ENCODE measurements at places on chromosomes 11 and 22.

DNA sequence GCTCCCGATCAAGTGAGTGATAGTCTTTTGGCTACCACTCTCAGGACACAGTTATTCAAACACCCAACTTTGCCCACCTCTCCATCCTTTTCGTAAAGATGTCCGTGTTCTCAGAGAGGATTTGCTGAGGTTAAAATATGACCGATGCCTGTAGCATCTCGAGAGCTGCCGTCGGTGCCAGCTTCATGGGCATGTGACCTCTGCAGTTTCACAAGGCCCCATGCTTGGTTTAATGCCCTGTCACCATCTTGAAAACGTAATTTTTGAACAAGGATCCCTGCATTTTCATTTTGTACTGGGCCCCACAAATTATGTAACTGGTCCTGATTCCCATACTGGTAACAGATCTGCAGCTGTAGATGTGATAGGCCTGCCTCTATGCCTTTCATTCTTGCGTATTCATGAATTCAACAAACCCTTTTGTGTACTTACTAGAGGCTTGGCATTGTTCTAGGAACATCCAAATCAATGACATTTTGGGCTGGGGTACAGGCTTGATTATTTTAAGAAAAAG lies 85.1 kb downstream of the BMAL1 start:
- DNase-seq: no peak

DNA sequence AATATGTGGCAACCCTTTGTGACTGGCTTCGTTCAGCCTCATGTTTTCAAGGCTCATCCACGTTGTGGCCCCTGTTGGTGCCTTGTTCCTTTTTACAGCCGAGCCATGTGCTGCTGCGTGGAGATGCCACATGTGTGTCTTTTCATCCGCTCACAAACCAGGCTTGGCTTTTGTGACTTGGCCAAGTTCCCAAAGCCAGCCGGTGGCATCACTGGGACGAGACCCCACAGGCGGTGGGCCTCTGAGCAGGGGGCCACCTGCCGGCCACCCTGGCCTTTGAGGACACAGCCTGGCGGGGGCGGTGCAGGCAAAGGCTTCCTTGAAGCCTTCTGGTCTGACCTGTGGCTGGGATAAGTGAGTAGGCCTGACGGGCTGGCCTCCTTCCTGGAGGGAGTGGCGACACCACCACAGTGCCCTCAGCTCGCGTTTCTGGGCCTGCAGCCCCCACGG lies 10.5 kb downstream of the GRK2 start:
- DNase-seq: no peak

DNA sequence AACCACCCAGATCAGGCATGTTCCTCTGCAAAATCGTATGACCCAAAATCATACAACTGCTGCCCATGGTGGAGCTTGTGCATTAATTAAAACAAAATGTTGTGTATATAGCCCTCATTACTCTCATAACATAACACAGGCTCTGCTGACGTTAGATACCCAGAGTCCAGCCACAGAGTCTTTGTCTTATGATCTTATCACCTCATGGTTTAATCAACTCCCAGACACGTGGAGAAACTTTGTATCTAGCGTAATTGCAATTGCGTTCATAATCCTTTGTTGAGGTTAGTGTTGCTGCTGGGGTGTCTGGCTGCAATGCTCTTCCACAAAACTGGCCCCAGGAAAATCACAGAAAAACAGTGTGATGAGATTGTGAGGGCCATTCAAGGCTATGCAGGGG lies 5.0 kb upstream of the APOL1 start:
- no peak for DNase-seq

DNA sequence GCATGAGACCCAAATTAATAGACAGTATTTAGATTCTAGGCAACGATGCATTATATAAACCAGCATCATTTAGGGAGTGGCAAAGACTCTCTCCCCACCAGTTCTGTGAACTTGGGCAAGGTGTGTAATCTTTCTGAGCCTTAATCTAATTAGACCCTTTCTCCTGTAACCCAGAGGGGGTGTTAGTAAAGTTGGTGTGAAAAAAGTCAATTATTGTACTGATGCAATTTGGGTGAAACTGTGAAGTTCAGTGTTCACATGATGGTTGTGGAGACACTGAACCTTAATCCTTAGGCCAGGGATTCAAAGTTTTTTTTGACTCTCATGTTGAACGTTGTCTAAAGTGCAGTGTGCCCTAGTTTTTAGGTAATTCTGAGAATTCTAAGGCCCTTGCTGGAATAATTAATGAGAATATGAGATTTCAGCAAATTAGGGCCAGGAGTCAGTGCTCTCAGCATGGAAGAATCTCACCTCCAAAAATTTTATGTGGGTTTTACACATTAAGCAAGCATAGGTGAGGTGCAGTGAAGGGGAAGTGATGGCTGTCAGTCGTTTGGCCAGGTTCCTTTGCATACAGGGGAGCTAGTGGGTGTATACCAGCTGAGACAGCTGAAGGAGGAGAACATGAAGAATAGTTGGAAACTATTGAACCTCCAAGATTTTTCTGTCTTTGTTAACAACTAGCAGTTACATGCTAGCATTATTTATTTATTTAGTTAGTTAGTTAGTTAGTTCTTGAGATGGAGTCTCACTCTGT lies 94.2 kb downstream of the PTPRJ start:
- DNase-seq: no peak

DNA sequence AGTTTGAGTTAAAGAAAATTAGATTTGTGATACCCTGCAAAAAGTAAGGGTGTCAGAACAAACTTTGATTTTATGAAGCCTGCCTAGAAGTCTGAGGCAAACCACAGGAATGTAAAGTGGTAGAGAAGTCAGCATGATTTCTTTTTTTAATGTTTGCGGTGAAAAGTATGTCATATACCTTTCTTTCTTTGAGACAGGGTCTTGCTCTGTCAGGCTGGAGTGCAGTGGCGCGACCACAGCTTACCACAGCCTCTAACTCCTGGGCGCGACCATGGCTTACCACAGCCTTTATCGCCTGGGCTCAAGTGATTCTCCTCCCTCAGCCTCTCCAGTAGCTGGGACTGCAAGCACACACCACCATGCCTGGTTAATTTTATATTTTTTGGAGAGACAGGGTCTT lies 4.7 kb downstream of the API5 start:
- no peak for DNase-seq

DNA sequence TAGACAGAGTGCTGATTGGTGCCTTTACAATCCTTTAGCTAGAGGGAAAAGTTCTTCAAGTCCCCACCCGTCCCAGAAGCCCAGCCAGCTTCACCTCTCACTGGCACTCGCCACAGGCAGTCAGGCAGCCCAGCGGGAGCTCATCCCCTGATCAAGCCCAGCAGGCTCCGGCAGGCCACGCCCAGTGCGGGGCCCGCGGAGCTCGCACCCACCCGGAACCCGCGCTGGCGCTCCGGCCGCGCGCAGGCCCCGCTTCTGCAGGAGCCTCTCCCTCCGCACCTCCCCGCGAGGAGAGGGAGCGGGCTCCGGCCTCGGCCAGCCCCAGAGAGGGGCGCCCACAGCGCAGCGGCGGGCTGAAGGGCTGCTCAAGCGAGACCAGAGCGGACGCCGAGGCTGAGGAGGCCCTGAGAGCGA lies 202.4 kb upstream of the PDGFD start:
- DNase-seq: no peak

- DNase-seq: no peak
Observed at GRCh38 chr11:121807051-121807450, 309.0 kb downstream of the BLID start.

GRCh38 chr22:36149441-36149840 lies 11.1 kb downstream of the APOL3 start:
- no peak for DNase-seq

GRCh38 chr22:19060356-19061009 lies 61.7 kb downstream of the DGCR2 start:
- DNase-seq: no peak

- DNase-seq: no peak
Observed at GRCh38 chr11:79102840-79103239, 338.0 kb downstream of the TENM4 start.

DNA sequence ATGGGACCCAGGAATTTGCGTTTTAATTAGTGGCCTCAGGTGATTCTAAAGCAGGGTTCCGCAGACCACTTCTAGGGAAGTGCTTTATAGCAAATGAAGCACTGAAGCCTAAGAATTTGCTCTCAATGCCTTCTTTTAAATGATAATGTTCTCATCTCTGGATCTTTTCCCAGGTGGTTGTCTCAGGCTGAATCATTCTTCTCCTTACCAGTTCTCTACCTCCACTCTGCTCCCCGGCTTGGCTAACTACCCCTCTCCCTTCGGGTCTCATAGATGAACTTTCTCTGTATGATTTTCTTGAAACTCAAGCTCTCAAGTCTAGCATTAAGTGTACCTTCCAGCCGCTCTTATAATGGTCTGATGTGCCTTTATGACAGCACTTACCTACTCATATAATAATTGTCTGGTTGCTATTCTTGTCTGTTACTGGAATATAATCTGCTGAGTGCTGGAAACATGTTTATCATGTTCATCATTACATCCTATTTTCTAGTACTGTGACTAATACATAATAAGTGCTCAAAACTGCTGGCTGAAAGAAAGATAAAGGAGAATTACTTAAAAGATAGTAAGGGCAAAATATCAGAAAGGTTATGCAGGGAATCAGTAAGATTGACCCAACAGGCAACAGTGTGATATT lies 195.9 kb upstream of the SESN3 start:
- no peak for DNase-seq

DNA sequence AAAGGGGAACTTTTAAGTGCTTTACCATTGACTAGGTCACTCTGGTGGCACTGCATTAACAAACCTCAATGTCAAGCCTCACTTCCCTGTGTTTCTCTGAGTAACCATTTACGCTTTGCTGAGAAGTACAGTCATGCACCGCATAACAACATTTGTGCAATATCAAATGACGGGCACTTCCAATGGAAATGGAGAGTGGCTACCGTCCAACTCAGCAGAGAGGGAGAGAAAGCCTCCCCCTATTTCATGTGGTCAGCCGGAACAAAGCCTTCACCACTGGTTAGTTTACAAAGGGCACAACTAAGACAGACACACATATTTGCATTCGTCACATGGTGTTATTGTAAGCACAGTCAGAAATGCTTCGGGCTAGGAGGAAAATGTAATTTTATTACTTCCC lies 117.3 kb downstream of the RASSF10 start:
- DNase-seq: no peak

- no peak for DNase-seq
Observed at GRCh38 chr22:50143096-50143495, 27.4 kb upstream of the PANX2 start.

DNA sequence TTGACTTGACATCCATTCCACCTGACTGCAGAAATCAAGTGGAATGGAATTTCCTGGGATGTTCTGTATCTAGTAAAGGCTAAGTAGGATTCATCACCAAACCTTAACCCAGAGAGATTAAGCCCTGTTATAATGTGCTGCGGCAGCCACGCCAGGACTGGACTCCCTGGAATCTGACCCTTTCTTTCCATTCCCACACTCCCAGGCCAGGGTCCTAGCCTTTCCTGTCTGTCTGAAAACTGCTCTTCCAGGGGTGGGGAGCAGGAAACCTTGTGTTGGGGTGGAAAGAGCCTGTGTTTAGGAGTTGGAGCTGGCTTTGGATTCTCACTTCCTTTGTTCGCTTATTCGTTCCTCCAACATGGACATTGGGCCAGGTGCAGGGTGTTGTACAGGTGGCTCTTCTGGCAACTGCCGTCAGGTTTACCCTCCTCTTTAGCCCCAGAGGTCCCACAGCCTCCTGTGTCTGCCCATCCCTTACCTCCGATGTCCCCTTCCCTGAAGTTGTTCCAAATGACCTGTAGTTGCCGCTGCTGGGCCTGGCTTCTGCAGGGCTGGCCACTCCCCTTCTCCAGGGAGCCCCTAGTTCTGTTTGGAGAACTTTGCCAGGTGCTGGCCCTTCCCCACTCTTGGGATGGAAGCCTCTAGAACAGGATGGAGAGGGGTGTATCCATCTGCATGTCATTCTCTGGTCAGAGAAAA lies 20.5 kb upstream of the PARVB start:
- peak; percentile 41 for DNase-seq

DNA sequence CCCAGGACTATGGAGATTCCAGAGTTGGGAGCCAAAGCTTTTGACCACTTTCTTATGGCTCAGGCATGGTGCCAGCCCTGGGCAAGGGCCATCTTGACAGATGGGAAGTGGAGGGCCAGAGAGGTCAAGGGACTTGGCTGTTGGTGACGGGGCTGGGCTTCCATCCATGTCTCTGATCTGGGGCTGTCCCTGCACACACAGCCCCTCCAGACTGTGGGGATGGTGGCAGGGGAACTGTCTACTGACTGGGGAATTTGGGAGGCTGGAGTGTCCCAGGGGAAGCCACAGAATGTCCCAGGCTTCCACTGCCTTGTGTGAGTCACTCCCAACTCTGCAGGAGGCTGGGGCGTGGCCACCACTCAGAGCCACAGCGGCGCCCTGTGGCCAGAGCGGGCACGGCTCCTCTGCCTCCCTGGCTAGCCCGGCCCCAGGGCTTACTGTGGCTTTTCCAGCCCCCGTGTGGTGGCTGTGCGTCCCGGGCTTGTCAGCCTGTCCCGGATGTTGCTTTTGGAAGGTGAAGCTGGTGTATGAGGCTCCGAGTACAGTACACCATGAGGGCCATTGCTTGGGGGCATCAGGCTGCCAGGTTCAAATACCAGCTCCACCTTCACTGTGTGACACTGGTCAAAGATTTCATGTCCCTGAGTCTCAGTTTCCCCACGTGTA lies 19.6 kb downstream of the C22orf23 start:
- peak; percentile 76 for DNase-seq

DNA sequence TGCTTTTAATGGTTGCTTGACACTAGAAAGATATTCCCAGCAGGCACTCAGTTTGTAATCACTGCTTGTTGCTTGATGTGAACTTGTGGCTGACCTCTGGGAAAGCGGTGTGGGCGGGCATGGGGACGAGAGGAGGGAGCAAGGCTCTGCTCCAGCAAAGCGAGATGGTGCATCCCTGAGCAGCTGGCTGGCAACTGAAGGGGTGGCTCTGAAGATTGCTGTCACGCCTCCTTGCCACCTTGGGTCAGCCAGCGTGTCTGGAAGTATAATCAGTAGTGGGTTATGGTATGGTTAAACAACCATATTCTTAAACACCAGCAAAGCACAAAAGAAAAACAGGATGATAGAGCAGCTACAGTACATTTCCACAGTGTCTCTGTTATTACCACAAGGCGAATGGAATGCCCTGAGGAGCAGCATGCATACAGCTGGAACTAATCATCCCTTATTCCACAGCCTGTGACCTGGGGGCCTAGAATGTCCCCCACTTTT lies 124.5 kb downstream of the TRIM44 start:
- peak; percentile 28 for DNase-seq

Data from muscle of back (tissue), 13 donors.